ENCODE measurements at places on chromosomes 7 and 10.

- no peak for DNase-seq
These were observed 608.3 kb downstream of the MAGI2 start for GRCh38 chr7:78845155-78845554.

- no peak for DNase-seq
These were observed 338.5 kb downstream of the ADARB2 start for GRCh38 chr10:1398626-1399410.

DNA sequence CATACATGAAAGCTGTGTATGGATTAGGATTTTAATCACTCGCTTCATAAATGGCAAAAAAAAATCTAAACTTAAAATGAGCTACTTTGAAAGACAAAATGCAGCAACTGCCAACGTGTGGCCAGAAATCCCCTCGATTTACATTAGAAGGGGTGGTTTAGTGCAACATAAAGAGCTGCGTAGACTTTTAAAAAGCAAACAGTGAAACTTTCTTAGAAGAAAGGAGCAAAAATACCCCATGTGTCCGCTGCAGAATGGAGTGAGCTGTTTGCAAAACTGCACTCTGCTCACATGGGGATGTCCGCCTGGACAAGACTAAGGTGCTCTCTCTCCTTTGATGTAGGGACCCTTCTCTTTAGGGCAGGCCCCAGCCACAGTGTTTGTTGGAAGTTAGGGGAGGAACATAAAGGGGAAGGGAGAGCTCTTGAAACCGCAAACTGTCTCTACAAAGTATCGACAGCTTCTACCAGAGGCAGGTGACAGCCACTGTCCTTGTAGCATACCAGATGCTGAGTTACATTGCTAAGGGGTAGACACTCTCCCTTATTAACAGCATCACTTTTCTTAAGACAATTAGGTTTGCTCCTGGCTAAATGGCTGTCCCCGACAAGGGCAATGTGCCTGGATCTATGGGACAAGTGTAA, 528.1 kb downstream of the KCNMA1 start:
- no peak for DNase-seq

GRCh38 chr7:2156756-2157472, 75.8 kb downstream of the MAD1L1 start:
- DNase-seq, result no peak

GRCh38 chr7:73749931-73750776, 11.6 kb upstream of the ABHD11 start:
- no peak for DNase-seq

GRCh38 chr7:101680406-101681145, 51.5 kb upstream of the MYL10 start:
- no peak for DNase-seq

- DNase-seq, result no peak
These were observed 10.3 kb downstream of the SEPHS1 start for GRCh38 chr10:13337827-13338196.
